NCI-H1417 treated with DMSO at 0.1 percent for 48 hours (cell line): ENCODE measurements at places on chromosomes 16 and 17.

GRCh38 chr16:55390630-55391237 is 66.7 kb downstream of the IRX6 start:
- no peak for DNase-seq

GRCh38 chr16:13866073-13866472 is 53.9 kb upstream of the ERCC4 start:
- DNase-seq: peak; percentile 26

DNA sequence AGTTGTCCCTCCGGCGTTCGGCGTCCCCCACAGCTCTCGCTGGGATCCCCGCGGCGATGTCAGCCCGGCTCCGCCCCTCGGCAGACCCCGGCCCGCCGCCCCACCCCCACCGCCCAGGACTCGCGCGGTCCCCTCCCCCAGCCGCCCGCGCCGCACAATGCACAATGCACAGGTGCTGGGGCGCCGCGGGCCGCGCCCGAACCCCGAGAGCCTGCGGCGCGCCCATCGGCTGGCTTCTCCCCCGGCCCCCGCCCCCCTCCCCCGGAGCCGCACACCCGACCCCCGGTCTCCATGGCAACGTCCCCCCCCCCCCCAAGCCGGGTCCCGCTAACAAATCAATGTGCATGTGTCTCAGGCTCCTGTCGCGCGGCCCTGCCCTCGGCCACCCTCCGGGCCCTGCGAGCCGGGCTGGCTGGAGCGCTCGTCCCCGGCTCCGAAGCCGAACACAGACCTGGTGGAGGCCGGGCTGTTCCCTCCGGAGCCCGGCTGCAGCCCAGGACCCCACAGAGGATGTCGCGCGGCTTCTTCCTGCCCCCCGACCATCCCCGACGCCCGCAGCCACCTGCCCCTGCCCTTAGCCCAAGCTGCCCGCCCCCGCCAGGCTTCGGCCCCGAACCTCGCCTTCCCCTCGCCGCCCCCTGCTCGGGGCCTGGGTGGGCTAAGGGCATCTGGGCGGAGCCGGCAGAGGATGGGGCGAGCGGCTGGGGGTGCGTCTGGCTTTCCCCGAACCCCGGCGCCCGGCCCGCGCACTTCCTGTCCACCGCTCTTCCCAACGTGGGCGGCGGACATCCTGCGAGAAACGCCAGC is 818 bp upstream of the CBX8 start:
- DNase-seq: no peak

- DNase-seq: no peak
Observed at GRCh38 chr16:57651344-57652333, 16.5 kb upstream of the ADGRG3 start.

DNA sequence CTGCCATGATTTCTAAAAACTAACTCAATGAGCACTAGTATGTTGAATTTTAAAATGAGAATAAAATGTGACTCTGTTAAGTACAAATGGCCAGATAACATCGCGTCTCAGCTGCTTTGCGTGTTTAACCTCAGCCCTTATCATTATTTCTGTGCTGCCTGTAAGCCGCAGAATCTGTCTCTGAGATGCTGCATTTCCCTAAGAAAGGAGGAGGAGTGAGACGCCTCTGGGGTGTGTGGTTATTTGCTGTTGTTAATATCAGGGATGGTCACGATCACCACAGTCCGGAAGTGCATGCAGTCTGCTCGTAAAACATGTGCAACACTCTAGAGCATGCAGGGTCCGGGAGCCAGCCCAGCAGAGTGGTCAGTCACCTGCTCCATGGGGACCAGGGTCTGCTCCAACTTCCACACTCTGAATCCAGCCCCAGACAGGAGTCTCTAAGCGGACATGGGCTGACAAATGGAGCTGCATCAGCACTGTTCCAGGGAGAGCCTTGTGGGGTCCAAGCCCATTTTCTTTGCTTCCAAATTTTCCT is 342.5 kb downstream of the MAF start:
- no peak for DNase-seq

GRCh38 chr17:44722254-44722653 is 13.8 kb downstream of the DBF4B start:
- DNase-seq: no peak

DNA sequence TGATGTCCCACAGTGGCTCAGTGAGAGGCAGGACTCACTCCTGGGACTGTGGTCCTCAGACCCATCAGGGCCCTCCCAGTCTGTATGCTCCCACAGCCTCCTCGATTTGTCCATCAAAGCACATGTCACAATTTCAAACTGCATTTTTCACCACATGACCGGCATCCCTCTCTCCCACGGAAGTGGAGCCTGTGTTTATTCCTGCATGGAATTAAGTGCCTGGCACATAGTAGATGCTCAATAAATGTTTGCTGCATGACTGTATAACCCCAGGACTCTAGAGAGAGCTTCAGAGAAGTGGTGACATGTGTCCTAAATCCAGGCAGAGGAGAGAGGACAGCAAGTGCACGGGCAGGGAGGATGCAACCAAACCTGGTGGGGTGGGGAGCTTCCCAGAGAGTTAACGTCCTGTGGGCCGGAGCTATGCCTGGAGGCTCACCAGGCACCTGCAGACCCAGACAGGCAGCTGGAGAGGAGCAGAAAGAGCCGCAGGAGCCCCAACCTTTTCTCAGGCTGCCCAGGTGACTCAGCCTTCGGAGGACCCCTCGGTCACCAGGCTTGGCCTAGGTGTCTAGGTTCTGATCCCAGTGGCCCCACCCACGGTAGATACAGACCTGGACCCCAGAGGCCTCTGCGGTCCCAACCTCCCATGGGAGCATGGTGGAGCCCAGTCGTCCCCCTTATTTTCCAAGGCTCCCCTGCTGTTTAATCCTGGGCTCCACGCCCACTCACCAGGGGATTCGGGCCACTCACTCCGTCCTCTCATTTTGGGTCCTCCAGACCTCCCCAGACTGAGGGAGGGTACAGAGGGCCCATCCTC is 5.8 kb downstream of the CDH5 start:
- DNase-seq: no peak

DNA sequence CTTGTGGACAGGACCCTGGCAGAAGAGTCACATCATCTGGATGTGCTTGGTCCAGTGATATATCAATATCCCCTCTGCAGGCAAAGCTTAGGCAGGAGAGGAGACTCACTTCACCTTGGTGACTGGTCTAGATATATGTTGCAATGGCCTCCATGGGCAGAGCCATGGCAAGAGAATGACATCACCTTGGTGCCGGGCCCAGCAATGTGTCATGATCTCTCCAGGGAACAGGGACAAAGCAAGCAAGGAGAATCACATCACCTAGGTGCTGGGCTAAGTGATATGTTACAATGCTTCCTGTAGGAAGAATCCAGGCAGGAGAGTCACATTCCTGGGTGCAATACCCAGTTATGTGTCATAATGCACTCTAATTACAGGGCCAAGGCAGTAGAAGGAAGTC is 2106.2 kb downstream of the TP53TG3F start:
- no peak for DNase-seq

DNA sequence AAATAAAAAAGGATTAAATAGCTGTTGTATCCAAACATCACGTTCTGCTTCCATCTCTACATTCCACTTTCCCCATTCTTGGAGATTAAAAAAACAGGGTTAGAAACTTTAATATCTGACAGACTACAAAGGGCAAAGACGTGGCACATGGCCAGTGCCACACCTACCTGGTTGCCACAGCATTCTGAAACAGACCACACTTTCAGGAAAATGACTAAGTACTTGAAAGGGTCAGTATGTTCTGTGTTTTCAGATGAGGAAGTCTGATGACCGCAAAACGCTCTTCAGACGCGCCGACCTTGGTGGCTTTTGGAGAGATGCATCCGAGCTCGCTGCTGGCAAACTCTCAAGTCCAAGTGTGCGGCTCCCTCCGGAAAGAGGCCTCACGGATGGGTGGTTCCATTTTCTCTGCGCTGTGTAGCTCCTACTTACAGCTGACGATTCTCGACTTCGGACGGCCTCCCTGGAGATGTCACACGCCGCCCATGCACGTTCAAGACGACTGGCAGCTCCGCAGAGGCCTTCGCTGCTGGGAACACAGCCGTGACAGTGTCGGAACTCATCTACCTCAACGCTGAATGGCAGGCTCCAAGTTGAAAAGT is 15.5 kb downstream of the MAP1LC3B start:
- DNase-seq: no peak

DNA sequence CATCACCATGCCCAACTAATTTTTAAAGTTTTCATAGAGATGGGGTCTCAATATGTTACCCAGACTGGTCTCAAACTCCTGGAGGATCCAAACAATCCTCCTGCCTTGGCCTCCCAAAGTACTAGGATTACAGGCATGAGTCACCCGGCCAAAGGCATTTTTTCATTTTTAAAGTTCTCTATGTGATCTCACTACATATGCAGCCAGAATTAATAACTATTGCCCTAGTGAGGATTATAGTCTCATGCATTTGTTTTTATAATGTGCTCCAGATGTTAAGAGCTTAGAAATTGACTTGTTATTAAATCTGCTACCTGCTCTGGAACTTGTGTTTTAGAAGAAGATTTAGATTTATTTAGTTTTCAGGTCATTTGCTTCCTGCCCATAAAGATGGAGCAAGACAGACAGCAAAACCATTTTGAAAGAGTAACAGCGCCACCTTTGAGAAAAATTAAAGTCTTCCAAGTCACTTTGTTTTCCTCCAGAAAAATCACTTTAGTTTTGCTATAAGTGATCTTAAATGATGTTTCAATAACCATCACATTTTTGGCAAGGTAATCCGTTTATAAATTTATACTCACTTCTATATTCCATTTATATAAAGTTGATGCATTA is 79.5 kb downstream of the CA4 start:
- no peak for DNase-seq

DNA sequence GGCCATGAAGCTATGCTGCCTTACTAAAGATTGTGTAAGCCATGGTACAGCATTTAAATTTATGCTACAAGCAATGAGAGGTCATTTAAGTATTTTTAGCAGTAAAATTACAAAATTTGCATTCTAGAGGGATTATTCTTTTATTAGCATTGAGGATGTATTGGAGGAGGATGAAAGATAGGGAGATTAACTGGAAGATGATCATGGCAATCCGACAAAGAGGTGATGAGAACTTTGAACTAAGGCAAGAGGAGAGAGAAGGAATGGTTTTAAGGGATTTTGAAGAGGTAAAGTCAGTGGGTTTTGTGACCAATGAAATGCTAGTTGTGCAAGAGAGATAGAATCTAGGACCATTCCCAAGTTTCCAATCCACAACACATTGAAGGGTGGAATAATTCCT is 129.9 kb downstream of the SNX11 start:
- no peak for DNase-seq

- no peak for DNase-seq
Observed at GRCh38 chr16:31127182-31127581, 8.3 kb downstream of the PRSS8 start.

GRCh38 chr17:6753006-6753445 is 2.8 kb upstream of the XAF1 start:
- DNase-seq: no peak

DNA sequence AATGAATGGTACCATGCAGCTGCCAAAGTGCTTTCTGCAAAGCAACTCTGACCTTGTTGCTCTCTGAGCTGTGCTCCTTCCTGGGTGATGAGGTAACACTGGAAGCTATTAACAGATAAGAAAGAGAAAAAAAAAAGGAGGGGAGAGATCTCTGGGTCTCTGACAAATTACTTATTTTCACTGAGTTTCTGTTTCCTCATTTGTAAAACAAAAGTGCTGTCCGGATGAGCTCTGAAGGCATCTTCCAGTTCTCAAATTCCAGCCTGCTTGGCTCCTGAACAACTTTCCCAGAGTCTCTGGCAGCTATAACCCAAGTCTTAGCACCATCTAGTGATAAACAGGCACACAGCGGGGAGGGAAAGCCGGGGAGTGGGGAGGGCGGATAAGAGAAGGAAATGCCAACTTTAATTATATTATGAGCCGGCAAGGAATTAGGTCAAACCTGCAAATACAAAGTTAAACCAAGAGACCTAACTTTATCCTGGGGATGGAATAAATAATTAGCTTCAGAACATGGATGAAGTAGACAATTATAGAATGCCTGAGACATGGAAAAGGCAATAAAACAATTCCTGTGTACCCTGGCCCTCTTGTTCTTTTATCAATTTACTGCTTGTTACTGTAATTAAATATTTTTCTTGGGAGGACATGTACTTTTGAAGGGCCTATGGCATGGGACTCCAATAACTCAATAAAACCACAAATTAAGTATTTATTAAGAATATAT is 61.3 kb upstream of the KIFC3 start:
- DNase-seq: peak; percentile 15

- DNase-seq: no peak
Observed at GRCh38 chr16:84986102-84986501, 25.2 kb downstream of the ZDHHC7 start.

- peak; percentile 4 for DNase-seq
Observed at GRCh38 chr17:9151091-9151490, 129.8 kb downstream of the NTN1 start.
